Lung (tissue), 17 donors: ENCODE measurements at places on chromosomes 2 and 18. TPM values are rescaled to one million over a fixed set of nuclear protein-coding genes. Genes with fewer than 3 reads are reported as not detected.

UPP2 gene
- not detected for total RNA-seq

HOXD12 gene
- not detected for total RNA-seq

OSR1 gene
- total RNA-seq, result 36.2 TPM

ASB1 gene
- 18.2 TPM for total RNA-seq

OTOS gene
- total RNA-seq, result not detected

SERPINB10 gene
- total RNA-seq, result 0.64 TPM

CCDC68 gene
- total RNA-seq, result 90.4 TPM

CPSF3 gene
- total RNA-seq, result 23.7 TPM

DNA sequence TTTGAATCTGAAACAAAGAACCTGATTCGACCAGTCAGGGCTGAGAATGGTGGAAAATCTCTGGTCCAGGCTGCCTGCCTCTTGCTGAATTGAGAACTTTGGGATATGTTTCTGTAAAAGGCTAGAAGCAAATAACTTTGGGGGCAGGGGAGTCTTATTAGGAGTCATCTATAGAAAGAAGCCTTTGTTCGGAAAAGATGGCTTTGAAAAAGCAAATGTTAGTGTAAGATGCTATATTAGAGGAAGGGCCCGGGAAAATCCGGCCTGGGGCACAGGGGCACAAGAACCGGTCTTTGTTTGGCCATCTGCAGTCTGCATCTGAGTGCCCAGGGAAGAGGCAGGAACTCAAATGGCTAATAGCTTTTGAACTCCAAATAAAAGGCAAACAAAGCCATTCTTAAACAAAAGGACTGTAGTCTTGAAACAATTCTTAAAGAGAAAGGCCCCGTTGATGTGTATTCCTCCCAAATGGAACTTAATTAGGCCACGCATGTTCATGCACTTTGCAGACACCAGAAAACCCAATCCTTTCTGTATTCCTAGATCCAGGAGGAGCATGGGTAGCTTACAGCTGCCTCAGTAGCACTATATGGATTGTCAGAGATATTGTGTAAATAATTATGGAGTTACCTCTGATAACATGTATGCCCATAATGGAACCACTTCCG lies 180.0 kb upstream of the ARL4C start:
- no peak overlapping the region for H3K4me3 ChIP-seq
- no peaks in the 10 kb centered on the region for H3K36me3 ChIP-seq
- DNase-seq, result no peak
- no peaks in the 10 kb centered on the region for H3K27me3 ChIP-seq

DNA sequence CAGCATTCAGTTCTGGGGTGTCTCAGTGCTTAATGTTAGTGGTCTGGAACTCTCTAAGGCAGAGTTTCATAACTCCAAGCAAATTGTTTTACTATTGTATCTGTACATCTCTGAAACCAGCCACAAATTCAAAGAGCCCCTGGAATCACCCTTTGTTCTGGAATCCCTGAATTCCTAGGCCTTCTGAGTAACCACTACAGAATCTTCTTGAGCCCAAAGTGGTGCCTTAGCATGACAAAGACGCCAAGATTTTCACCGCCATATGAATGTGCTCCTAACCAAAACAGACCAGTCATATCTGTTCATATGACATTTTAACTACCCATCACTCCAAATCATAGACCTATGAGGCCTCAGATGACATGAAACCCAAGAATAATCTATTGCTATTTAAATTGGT lies 668.1 kb downstream of the EPHA4 start:
- no peak for DNase-seq
- H3K4me3 ChIP-seq, result no peak overlapping the region
- H3K36me3 ChIP-seq, result no peaks in the 10 kb centered on the region
- H3K27ac ChIP-seq, result no peak overlapping the region
- no peaks in the 10 kb centered on the region for H3K4me1 ChIP-seq

DNA sequence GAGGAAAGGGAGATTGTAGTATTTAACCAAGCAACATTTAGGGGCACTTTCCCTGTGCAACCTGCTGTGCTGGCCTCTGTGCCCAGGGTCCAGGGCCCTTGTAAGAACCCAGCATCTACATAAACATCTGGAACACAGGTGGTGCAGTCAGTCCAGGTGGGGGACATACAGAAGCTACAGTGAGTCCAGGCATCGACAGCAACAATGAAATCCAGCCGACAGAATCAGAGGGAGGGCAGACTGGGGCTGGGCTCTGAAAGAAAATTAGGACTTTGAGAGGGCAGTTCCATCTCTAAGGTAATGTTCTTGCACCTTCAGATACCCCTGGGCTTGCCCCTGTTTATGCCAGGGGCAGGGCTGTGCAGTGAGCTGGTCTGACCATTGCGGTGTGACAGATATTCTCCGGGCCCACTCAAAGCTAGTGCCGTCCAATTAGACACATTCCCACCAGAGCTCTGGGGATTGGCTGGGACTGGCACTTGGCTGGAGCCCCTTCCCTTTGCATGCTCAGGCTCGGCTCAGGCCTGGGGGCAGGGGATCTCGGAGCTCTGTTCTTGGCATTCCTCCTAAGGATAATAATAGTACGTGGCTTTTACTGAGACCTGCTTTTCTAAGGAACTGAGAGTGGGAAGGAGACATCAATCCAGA lies 5.4 kb downstream of the LBH start:
- peaks cover 50% of the 10 kb centered on the region for H3K4me1 ChIP-seq
- no peak overlapping the region for H3K4me3 ChIP-seq
- no peak for DNase-seq
- no peaks in the 10 kb centered on the region for H3K27me3 ChIP-seq
- H3K27ac ChIP-seq, result peak overlapping the region; percentile 63

DNA sequence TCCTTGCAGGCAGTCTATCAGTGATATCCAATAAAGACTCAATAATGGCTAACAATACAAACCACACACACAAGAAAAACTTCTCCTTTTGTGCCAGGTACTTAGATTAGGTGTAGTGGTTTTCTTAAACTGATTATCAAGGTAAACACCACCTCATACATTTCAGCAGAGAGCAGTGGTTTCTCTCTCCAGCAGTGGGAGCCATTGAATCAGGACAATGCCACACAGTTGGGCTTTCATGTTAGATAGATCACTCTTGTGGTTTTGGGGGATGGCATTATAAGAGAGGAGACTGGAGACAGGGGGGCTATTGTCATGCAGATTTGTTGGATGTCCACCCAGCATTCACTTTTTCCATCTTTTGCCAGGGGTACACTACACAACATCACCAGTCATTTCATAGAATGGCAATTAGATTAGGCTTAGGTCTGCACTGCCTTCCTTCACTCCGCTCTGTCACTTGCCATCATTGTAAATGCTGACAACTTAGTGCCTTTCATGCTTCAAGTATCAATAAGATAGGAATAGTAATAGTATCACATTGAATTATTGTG lies 13.6 kb upstream of the IRS1 start:
- H3K27ac ChIP-seq, result no peak overlapping the region
- H3K4me1 ChIP-seq, result no peaks in the 10 kb centered on the region
- DNase-seq, result no peak
- no peaks in the 10 kb centered on the region for H3K27me3 ChIP-seq
- H3K4me3 ChIP-seq, result no peak overlapping the region

DNA sequence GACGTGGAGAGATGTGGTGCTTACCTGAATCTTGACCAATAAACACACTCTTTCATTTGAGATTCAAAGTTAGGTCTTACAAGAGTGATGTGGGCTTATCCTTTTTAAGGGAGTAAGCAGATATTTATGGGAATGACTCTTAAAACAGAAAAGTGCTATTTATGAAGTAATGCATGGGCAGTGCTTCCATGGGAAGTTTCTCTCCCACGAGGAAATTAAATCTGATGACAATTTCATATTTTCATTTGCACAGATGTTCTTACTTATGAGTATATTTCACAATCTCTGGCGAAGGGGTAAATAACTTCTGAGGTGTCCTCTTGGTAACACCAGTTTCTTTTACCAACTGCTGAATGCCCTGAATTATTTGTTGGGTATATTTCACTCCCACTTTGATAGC lies 21.0 kb downstream of the PNPT1 start:
- no peaks in the 10 kb centered on the region for H3K27me3 ChIP-seq
- no peak overlapping the region for H3K27ac ChIP-seq
- H3K4me3 ChIP-seq, result no peak overlapping the region
- H3K36me3 ChIP-seq, result peaks cover 5% of the 10 kb centered on the region
- no peak for DNase-seq
- no peaks in the 10 kb centered on the region for H3K4me1 ChIP-seq

DNA sequence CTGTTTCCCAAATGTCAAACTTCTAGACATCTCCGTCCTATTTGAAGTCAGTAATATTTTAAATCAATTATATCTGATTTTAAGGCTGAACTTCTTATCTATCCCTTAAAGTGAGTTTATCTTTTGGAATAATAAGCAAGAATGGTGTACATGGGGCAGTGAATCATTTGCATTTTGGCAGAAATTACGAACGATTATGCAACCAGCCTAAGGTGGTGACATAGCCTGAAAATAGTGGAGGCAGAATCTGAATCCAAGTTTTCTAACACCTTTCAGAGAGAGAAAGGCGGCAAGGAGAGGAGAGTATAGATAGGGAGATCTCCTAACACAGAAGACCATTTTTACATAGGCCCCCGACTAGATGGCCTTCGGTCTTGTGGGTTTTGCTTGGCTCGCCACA lies 10.7 kb downstream of the ZBTB14 start:
- H3K4me1 ChIP-seq, result peaks cover 6% of the 10 kb centered on the region
- no peak overlapping the region for H3K4me3 ChIP-seq
- H3K27me3 ChIP-seq, result no peaks in the 10 kb centered on the region
- H3K36me3 ChIP-seq, result no peaks in the 10 kb centered on the region
- H3K27ac ChIP-seq, result no peak overlapping the region

GRCh38 chr2:47867205-47867604 lies 39.1 kb downstream of the FBXO11 start:
- peaks cover 25% of the 10 kb centered on the region for H3K4me1 ChIP-seq
- peak; percentile 70 for DNase-seq
- H3K27me3 ChIP-seq, result no peaks in the 10 kb centered on the region
- H3K4me3 ChIP-seq, result no peak overlapping the region
- H3K27ac ChIP-seq, result no peak overlapping the region
- H3K36me3 ChIP-seq, result no peaks in the 10 kb centered on the region

DNA sequence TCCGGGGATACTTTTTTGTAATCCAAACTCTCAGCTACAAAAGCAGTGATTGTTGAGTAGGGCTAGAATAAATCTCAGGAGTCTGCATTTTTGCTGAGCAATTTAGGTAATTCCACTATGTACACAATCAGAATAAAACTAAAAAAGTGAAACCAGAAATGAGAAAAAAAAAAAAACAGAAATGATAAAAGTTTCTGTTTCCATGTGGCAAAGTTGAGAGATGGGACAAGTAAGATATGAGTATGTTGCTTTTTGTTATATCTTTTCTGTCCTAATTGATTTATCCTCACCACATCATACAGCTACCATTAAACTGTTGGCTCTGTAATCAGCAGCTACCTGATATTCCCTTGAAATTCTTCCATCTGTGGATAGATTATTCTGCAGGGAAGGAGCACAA lies 92.7 kb downstream of the VWC2L start:
- no peak overlapping the region for H3K4me3 ChIP-seq
- no peak overlapping the region for H3K27ac ChIP-seq

- H3K27ac ChIP-seq, result no peak overlapping the region
- H3K36me3 ChIP-seq, result no peaks in the 10 kb centered on the region
- DNase-seq, result peak; percentile 40
- no peaks in the 10 kb centered on the region for H3K4me1 ChIP-seq
These were observed 260.6 kb upstream of the LINC00305 start for GRCh38 chr18:64409511-64409910.
